Right lung (tissue), 10 donors: ENCODE measurements at places on chromosomes 6 and 20.
A peak's percentile ranks its signal among the peaks of the same experiment; 100 is the strongest.

GRCh38 chr6:16800942-16801341 is 39.7 kb upstream of the ATXN1 start:
- no peak for DNase-seq

DNA sequence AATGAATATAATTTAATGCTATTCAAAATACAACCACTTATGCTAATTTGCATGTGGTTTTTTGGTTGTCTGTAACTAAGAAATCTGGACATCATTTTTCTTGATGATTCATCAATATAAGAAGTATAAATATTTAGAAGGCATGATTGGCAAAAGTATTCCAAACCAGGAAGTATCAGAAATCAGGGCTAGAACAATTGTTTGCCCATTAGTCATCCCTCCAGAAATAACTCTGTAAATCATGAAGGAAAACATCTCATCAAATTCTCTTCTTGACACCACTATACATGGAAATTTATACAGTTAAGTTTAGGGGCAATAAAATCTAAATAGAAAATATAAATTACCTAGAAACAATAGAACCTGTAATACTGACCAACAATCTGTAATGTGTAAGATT is 554.7 kb upstream of the HS3ST5 start:
- DNase-seq: no peak

DNA sequence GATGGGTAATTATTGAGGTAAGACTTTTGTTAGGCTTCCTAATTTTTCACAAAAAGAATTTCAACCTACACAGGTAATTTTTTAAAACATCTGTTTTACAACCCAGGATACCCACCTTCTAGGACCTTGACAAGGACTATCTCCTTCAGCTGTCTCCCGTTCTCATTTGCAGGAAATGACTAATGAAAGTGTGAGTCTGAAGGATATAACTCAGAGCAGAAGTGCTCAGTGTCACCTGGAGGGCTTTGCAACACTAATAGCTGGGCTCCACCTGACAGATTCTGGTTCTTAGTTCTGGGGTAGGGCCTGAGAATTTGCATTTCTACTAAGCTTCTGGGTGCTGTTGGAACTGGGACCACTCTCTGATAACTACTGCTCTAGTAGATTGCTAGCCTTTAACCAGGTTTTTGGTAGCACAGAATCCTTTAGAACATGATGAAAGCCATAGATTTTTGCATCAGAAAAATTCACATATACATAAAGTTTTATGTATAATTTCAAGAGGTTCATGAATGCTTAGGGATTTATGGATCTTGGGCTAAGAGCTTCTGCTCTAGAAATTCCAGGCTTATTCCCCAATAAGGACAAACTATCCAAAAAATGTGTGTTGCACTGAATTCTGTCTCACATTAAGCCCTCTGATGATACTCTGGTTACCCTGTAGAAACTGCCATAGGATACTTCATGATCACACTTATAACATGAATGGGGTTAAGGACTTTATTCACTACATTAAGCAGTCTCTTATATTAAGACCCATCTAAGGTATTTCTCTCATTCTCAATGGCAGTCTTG is 30.3 kb downstream of the AK9 start:
- no peak for DNase-seq

- DNase-seq: no peak
Observed at GRCh38 chr20:14778875-14779274, 441.5 kb upstream of the FLRT3 start.

- DNase-seq: no peak
Observed at GRCh38 chr6:35224720-35225119, 11.0 kb downstream of the SCUBE3 start.

- DNase-seq: no peak
Observed at GRCh38 chr6:98833307-98834059, 891 bp upstream of the POU3F2 start.

- no peak for DNase-seq
Observed at GRCh38 chr20:23241416-23241815, 109.2 kb upstream of the NXT1 start.

DNA sequence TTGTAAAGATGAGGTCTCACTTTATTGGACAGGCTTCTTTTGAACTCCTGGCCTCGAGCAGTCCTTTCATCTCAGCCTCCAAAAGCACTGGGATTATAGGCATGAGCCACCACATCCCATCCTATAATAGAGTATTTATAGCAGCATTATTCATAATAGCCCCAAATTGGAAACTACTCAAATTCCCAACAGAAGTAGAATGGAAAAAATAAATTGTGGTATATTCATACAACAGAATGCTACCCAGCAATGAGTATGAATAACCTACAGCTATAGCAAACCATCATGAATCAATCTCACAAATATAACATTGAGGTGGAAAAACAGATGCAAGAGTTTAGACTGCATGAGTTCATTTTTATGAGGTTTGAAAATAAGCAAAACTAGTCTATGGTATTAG is 84.8 kb upstream of the BTBD3 start:
- no peak for DNase-seq

- DNase-seq: no peak
Observed at GRCh38 chr6:44572346-44572745, 184.8 kb downstream of the CDC5L start.

DNA sequence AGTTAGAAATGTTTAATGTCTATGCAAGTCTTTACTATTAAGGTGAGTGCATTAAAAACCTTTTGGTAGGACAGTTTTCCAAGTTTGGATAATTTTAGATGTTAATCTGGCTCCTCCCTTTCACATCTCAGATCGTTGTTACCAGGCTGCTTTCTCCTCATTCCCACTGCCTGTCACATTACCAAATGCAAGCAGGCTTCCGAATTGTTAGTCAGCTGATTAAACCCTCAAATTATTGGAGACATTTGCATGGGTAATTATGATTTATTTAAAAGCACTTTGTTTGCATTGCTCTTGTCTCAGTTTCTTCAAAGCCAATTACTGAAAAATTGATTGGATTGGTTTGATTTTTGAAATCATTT is 816.5 kb downstream of the KIF16B start:
- DNase-seq: no peak

GRCh38 chr20:37846573-37846972 is 56.4 kb upstream of the VSTM2L start:
- DNase-seq: no peak

GRCh38 chr20:49179368-49180277 is 8.5 kb downstream of the STAU1 start:
- no peak for DNase-seq

- no peak for DNase-seq
Observed at GRCh38 chr6:12009876-12010634, 2.1 kb upstream of the HIVEP1 start.

- DNase-seq: no peak
Observed at GRCh38 chr6:92945799-92946198, 473.6 kb downstream of the EPHA7 start.

- DNase-seq: no peak
Observed at GRCh38 chr6:19731282-19731681, 105.9 kb upstream of the ID4 start.

GRCh38 chr20:40931410-40932044 is 97.1 kb upstream of the TOP1 start:
- peak; percentile 26 for DNase-seq

- no peak for DNase-seq
Observed at GRCh38 chr6:134733801-134734200, 216.1 kb downstream of the ALDH8A1 start.

- no peak for DNase-seq
Observed at GRCh38 chr20:64107736-64108457, 532 bp upstream of the NPBWR2 start.

DNA sequence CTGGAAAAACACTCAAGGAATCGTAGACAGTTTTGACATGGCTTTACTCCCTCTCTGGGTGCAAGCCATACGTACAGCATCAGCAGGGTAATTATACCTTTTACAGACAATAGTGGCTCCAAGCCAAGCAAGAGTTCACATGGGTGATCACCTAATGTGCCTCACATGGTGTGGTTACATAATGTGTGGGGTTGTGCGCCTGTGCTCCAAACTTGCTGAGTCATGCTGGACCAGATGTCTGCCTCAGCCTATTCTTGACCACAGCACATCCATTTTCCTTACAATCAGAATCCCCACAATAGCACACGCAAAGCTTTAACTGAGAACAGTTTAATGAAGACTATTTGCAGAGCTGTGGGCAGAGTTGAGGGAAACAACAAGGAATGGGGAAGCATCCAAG is 74.5 kb downstream of the ALDH8A1 start:
- DNase-seq: no peak

GRCh38 chr6:132592855-132593254 is 3.3 kb upstream of the TAAR5 start:
- DNase-seq: no peak

DNA sequence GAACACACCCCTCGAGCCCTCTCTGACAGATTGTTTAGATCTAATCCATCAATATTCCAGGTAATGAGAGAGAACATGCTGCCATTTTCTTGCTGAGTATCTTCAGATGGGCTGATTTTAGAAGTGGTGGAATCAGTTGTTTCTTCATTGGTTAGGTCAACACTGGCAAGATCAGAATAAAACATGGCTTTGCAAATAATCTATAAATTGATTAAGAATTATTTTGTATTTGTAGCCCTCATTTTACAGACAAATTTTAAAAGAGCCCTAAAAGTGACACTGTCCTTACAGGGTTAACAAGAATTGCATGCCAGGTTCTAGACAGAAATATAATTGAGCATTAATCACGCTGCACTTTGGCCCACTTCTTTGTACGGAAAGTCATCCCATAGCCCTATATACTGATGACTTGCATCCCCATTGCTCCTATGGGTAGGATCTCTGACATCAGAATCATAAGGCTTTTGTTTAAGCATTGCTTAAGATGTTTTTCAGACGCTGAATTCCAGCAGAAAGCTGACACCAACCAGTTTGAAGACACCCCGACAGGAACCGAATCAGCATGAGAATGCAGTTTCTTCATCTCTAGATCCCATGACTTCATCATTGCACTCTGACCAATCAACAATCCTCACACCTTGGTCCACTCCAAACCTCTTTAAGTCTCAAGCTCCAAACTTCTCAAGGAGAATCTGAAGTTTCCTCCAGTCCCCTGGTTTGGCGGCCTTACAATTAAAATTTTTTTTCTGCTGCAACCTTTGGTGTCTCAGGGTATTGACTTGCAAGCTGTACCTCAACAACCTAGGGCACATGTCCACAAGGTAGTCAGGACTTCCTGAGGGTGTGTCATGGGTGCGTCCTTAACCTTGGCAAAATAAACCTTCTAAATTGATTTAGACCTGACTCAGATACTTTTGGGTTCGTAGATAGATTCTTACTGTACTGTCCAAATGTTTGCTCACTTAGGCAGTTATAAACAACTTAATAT is 7.8 kb downstream of the TDP2 start:
- no peak for DNase-seq

DNA sequence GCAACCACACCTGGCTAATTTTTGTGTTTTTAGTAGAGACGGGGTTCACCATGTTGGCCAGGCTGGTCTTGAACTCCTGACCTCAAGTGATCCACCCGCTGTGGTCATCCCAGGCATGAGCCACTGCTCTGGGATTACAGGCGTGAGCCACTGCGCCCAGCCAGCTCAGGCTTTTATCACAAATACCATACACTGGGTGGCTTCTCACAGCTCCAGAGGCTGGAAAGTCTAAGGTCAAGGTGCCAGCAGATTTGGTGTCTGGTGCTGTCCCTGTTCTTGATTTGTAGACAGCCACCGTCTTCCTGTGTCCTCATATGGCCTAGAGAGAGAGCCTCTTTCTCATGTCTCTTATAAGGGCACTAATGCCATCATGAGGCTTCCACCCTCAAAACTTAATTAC is 25.9 kb downstream of the SHLD1 start:
- no peak for DNase-seq

DNA sequence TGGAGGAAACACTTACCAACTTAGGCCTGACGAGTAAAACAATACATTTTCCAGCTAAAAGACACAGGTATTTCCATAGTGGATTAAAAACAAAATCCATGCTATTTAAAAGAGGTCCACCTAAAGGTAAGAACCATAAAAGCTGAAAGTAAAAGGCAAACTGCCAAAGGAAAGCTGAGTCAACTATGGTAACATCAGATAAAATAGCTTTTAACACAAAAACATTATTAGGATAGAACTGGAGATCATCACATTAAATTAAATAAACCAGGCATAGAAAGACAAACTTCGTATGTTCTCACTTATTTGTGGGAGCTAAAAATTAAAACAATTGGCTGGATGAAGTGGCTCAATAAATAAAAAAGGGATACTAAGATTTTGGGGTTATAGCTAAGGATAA is 166.8 kb upstream of the SLC22A16 start:
- no peak for DNase-seq

- DNase-seq: no peak
Observed at GRCh38 chr6:130466052-130466747, 100.4 kb downstream of the TMEM200A start.

GRCh38 chr6:122755901-122756300 is 23.6 kb upstream of the FABP7 start:
- no peak for DNase-seq

- DNase-seq: no peak
Observed at GRCh38 chr6:132511831-132512220, 1.1 kb downstream of the STX7 start.

GRCh38 chr6:166763606-166764472 is 136.8 kb upstream of the RPS6KA2 start:
- no peak for DNase-seq

- peak; percentile 86 for DNase-seq
Observed at GRCh38 chr20:5657190-5657875, 92.9 kb upstream of the SHLD1 start.

DNA sequence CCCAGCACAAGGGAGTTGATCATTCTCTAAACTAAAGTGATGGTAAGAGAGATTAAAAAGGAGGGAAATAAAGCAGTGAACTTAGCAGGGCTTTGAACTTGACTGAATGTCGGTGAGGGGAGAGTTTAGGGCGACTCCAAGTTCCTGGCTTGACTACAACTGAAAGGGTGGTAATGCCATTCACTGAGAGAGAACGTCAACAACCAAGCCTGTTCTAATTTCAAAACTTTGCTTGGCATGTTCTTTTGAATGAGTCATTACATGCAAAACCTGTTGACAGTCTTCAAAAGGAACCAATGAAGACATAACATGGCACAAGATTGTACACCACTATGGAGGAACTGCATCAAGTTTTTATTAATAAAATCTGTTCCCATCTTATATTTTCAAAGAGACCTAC is 10.3 kb upstream of the MYB start:
- DNase-seq: no peak

GRCh38 chr20:2688041-2688591 is 4.5 kb upstream of the EBF4 start:
- DNase-seq: no peak

DNA sequence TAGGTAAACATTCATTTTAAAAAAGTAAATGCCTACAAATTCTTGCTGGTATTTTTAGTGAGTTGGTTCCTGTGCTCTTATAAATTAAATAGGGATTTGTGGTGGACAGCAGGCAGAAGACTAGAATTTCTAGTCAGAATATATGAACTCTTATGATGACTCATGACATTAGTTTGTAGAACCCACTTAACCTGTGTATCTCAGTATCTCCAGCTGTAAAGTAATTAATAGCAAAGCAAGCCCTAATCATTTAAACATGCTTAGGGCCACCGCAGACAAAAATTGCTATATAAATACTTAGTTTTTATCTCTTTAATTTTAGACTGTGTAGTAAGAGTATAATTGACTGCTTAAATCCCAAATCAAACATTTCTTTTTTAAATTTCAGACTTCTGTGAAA is 2.4 kb downstream of the FAM135A start:
- no peak for DNase-seq
